ENCODE measurements at places on chromosomes 12 and 14.

DNA sequence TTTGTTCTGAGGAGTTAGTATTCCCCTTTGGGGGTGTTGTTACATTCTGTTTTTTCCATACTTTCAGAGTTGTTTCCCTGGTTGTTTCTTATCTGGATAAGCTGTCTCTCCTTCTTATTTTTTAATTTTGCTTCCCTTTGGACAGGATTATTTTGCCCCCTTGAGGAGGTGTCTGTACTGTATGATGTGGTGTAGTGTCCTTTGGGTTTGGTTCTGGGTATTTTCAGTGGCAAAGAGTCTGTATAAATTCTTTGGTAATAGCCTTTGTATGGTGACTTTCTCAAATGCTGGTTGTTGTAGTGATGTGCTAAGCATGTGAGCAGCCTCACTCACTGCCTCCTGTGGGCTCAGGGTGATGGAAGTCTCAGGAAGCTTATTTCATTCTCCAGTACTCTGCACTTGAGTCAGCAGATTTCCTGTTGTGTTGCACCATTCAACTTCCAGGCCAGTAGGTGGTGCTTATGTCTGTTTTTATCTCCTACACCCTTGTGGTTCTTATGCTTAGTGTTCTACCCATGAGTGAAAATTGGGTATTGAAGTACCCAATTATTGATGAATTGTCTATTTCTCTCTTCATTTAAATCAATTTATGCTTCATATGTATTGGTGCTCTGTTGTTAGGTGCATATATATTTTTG is 103.3 kb upstream of the PMCH start:
- DNase-seq: no peak

GRCh38 chr12:53575502-53576249 is 50.5 kb downstream of the ATF7 start:
- no peak for DNase-seq

DNA sequence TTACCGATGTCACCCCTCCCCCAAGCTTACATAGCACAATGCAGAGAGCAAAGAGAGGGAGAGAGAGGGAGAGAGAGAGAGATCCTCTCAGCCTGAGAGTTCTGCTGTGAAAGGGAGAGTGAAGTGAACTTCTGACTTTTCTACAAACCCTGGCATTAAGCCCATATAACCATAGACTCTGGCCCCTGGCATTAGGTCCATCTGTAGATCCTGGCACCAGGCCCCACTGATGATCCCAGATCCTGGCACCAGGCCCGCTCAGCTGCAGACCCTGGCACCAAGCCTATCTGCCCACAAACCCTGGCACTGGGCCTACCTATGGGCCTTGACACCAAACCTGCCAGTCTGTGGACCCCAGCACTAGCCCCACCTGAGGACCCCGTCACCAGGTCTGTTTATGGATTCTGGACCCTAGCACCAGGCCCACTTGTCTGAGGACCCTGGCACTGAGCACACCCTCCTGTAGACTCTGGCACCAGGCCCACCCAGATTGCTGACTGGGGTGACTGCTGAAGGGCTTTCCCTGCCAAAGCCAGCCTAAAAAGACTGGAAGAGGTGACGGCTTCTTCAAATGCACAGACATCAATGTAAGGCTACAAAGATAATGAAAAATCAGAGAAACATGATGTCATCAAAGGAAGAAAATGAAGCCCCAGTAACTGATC is 14.5 kb upstream of the KRT83 start:
- no peak for DNase-seq

GRCh38 chr12:5013266-5013730 is 30.4 kb upstream of the KCNA5 start:
- no peak for DNase-seq

DNA sequence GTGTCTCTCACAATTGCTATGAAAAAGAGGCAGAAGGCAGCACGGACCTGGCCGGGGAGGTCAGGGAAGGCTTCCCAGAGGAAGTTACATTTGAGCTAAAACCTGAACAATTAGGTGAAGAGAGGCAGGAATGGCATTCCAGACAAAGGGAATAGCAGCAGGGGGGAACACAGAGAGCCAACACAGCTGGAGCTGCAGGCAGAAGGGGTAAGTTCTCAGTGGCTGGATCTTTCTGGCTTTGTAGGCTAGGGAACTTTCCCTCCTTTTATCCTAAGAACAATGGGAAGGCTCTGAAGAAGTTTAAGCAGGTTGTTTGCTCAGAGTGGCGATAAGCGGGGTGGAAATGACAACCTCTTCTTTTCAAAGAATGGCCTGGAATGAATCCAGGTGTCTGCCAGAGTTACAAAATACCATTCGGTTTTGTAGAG is 100.0 kb downstream of the PRIMA1 start:
- DNase-seq: no peak
